Activated T-helper 9 cell treated with anti-CD3 and anti-CD28 coated beads, Interleukin-2, amount 50 U/mL, for 16 hours (primary cell): ENCODE measurements at places on chromosomes 2 and 18.

GRCh38 chr18:78976765-78977636, 2.6 kb upstream of the SALL3 start:
- DNase-seq: no peak

- DNase-seq: no peak
Measured at GRCh38 chr2:187554704-187555082, 458 bp upstream of the TFPI start.

DNA sequence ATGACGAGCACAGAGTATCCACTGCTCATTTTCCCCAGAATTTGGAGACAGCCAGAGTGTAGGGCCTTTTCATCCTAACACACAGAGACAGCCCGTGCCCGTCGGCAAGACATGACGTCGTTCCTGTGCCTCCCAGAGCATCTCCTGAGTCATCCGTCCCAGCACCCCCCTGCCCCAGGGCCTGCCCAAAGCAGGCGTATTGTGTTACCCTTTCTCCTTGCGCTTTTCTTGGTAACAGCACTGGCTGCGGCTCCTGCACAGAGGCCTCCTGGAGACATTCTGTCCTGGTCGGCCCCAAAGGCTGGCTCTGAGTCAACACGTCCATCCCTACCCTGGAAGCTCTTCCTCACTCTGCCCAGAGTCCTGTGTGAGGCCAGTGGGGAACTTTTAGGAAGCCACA, 217.1 kb downstream of the KLHL29 start:
- DNase-seq: no peak

DNA sequence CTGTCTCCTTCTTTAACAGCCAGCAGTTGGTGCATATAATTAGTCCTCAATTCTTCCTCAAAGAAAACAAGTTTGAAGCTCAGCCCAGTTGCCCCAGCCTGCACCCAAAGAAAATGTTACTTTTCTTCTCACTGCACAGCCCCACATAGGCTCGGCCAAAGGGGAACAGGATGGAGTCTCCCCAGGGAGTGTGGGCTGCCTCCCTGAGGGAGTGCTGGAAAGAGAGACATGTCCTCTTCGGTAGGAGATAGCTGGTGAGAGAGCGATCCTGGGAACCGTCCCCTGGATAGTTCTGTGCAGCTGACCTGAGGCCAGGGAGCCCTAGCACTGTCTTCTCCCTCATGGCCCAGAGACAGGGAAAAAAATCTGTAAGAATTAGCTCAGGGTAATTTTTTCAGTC, 37.9 kb upstream of the CD207 start:
- no peak for DNase-seq

DNA sequence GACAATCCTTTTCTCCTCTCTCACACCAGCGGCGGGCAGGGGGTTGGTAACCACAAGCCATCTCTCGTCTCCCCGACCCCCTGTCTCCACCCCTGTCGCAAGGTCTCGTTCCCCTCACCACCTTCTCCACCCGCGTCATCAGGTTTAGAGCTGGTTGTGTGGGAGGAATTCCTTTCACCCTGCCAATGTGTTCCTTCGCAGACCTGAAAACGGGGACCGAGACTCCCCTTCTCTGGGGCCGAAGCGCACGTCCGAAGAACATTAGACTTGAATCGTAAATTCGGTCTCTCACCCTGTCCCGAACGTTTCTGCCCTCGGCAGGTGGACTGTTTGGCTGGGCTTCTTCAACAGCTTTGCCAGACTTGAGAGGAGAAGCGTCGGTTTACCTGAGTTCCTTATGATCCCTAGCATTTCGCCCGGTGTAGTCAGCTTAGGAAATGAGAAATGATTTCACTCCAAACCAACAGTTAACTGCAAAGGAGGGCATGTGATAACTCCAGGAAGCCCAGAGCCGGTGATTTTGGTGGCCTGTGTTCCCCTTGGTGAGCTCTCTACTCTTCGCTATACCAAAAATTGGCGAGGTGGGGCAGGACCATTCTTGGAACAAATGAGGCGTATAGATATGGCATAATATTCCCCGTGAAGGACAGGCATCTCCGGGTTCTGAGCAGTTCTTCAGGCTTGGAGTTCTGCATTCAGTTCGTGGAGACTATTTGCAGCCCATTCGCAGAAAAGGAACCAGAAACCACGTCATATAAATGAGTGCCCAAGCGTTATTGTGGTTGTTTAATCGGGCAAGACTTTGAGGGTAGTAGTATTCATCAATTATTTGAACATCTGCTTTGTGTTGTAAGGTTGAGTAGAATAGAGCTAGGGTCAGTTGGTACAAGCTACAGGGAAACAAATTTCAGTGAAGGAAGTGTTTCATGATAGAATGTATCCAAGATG, 694 bp downstream of the CFAP36 start:
- DNase-seq: peak; percentile 21

DNA sequence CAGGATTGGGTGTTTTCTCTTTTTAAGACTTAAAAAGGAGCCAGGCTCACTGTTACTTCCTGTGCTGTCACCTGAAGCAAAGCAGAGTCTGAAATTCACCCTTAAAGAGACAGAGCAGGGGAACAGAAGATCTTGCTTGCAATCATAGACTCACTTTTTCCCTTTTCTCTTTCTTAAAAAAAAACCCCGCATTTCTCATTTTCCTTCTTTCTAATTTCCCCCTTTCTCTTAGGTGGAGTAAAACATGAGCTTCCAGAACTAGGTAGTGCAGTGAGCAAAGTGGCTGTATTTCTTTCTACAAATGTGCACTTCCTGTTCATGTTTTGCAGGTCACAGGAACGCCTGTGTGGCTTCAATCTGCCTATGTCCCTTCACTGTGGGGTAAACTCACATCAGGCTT, 381.2 kb downstream of the LPIN1 start:
- no peak for DNase-seq

DNA sequence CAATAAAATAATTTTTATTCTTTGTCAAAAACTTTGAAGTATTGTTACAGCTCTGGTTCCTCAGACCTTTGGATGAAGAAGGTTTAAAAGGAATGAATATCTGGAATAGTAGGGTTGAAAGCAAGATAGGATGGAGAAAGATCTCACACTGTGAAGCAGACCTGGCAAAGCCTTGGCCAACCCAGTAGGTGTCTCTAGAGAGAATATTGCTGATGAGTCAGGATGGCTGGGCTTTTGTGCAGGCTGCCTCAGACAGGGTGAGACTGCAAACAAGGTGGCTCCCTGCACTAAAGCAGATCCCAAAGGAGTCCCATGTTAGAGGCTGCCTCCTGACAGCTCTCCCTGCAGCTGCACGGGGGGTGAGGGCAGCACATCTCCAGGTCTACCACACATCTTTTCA, 226.0 kb upstream of the ITGA4 start:
- DNase-seq: no peak

GRCh38 chr2:68428126-68428525, 39.0 kb downstream of the FBXO48 start:
- DNase-seq: no peak

DNA sequence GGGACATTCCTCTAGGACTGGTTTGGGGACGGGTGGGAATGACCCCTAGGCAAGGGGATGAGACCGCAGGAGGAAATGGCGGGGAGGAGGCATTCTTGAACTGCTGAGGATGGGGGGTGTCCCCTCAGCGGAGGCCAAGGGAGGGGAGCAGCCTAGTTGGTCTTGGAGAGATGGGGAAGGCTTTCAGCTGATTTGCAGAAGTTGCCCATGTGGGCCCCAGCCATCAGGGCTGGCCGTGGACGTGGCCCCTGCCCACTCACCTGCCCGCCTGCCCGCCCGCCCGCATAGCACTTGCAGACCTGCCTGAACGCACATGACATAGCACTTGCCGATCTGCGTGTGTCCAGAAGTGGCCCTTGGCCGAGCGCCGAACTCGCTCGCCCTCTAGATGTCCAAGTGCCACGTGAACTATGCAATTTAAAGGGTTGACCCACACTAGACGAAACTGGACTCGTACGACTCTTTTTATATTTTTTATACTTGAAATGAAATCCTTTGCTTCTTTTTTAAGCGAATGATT, 4.9 kb downstream of the INHBB start:
- DNase-seq: no peak

- DNase-seq: no peak
Measured at GRCh38 chr2:120988700-120989511, 253.2 kb downstream of the GLI2 start.

GRCh38 chr2:119671016-119671415, 8.0 kb upstream of the TMEM177 start:
- DNase-seq: no peak

- no peak for DNase-seq
Measured at GRCh38 chr2:39121523-39122063, 742 bp upstream of the SOS1 start.

DNA sequence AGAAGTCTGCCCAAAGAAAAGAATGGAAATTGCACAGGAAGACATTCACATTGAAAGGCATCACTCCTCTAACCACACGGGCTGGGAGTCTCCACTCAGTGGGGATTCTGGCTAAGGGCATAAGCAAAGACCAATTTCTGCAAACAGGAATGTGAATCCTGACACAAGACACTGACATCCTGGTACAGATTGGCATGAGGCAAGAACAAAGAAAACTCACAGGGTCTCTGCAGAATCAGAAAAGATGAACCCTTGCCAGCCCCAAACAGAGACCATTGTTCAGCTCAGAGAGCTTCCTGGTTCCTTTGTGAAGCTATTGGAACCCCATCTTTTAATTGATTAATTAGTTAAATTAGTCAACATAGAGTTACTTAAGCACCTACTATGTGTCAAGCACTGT, 82.3 kb downstream of the UPP2 start:
- DNase-seq: no peak

- DNase-seq: no peak
Measured at GRCh38 chr2:39124746-39125057, 3.9 kb upstream of the SOS1 start.

- DNase-seq: no peak
Measured at GRCh38 chr2:231612109-231612455, 19.4 kb downstream of the TEX44 start.

- DNase-seq: no peak
Measured at GRCh38 chr18:75057169-75057960, 151.6 kb downstream of the PTGR3 start.

DNA sequence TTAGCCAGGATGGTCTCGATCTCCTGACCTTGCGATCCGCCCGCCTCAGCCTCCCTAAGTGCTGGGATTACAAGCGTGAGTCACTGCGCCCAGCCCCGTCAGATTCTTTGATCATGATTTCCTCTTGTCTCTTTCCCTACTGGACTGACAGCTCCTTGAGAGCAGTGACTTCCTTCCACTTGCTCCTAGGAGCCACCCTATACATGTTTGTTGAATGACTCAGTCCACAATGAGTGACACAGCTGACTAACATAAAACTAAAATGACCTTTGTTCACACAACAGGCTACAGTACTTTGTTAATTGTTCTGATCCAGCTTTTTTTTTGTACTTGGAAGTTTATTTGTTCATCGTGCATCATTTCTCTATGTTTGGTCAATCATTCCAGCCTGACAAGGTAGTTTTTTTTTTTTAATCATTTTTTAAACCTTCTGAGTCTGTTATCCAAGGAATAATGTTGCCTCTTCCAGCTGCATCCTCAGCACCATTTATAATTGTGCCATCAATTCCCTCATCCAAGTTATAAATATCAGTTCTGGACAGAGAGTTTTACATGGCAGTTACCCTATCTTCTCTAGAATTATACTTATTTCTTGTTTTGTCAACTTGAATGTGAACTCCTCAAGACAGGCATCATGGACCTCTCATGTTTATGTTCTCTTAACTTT, 42.9 kb upstream of the TUBA3E start:
- DNase-seq: no peak

- no peak for DNase-seq
Measured at GRCh38 chr2:206324869-206325268, 50.4 kb downstream of the ZDBF2 start.

DNA sequence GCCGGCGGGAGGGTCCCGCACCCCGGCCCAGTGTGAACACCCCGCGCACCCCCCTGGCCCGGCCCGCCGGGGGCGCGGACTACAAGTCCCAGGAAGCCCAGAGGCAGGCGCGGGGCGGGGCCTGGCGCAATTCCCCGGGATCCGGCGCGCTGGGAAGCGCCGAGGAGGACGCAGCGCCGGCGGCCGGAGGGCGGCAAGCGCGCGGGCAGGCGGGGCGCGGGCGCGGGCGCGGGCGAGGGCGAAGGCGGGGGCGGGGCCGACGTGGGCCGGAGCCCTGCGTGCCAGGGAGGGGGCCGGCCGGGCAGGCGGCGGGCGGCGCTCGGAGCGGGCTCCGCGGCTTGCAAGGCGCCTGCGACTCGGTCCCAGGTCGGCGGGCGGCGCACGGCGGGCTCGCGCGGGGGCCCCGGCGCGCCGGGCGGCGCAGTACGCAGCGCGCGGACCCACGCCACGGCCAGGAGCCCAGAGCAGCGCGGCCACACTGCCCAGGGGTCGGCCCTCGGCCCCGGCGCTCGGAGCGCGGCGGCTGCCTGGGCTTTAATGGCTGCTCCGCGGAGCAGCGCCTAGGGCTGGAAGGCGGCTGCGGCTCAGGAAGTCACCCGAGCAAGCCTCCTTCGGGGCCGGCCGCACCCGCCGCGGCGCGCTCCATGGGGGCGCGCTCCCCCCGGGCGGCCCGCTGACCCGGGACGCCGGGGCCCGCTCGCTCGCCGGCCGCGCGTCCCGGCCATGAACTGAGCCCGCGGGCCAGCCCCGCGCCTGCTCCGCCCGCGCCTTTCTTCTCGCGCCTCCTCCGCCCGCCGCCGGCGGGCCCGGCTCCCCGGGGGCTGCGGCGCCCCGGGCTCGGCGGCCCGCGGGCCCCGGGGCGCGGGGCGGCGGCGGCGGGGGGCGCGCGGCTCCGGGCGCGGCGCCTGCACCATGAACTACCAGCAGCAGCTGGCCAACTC, at the start of gene AGAP1:
Gene AGAP1 (plus strand): TSS at position 269 of the 941 bp plus-strand sequence.
- DNase-seq: no peak

DNA sequence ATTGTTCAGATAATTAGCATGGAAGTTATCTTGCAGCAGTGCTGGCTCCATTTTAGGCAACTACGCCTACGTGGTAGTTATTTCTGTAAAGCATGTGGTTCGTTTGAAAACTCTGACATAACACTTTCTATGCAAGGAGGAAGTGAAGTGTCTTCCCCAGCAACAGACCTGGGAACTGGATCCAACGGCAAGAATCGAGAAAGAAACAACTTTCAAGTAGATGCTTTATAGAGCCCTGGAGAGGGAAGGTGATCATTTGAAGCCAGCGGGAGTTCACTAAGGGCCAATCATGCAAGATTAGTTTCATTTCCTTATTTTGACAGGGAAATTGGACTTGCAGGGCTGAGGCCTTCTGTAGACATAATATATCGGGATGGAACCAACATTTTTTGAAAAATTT, 218.3 kb downstream of the ACKR3 start:
- no peak for DNase-seq

DNA sequence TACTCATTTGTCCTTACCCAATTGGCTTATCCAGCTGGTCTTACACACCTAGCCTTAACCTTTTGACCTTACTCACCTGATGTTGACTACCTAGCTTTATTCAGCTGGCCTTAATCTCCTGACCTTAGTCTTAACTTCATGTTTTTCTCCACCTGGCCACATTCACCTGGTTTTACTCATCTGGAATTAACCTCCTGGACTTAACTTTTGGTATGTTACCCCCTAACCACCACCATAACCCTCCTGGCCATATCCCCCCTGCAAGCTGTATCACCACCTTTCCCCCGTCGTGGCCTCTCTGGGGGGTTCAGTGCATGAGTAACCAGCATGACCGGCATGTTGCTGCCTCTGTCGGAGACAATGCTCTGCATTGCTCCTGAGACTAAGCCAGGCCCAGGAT, 45.7 kb downstream of the CHRNA1 start:
- DNase-seq: no peak

GRCh38 chr2:210366675-210367080, 51.7 kb upstream of the MYL1 start:
- no peak for DNase-seq

- no peak for DNase-seq
Measured at GRCh38 chr2:140384946-140385345, 1604.8 kb upstream of the NXPH2 start.
